ENCODE measurements at places on chromosomes 13 and 19.

DNA sequence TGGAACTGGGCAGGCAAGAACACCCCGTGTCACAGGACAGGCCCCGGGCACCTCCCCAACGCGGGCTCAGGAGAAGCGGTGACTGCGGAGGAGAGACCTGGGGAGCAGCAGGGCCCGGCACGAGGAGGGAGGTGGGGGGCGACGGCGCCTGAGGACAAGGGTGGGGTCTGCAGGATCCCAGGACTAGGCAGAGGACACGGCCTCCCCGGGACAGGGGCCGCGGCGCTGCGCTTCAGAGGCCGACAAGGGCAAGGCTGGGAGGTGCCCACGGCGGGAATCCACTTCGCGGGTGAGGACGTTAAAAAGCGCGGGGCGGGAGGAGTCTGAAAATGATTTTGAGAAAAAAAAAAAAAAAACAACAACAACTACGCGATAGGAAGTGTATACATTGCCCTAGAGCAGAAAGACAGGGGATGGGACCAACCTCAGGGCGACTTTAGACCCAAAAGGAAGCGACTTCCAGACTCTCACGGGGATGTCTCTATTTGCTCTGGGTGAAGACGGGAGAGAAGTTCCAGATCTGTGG lies 44.9 kb downstream of the ZNF611 start:
- peak; percentile 49 for DNase-seq

DNA sequence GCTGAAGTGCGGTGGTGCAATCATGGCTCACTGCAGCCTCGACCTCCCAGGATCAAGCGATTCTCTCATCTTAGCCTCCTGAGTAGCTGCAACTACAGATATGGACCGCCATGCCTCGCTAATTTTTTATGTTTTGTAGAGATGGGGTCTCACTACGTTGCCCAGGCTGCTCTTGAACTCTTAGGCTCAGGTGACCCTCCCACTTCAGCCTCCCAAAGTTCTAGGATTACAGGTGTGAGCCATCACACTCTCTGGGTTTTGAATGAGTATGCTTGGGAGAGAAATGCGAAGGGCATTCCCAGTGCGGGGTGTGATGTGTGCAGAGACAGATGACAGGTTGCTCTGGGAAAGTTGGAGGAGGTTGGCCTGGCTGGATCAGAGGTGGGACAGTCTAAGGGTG lies 49.0 kb downstream of the RYR1 start:
- no peak for DNase-seq

GRCh38 chr13:30791354-30792001 lies 56.1 kb downstream of the ALOX5AP start:
- no peak for DNase-seq

- DNase-seq, result no peak
Observed at GRCh38 chr13:34201050-34201913, 383.3 kb downstream of the RFC3 start.

DNA sequence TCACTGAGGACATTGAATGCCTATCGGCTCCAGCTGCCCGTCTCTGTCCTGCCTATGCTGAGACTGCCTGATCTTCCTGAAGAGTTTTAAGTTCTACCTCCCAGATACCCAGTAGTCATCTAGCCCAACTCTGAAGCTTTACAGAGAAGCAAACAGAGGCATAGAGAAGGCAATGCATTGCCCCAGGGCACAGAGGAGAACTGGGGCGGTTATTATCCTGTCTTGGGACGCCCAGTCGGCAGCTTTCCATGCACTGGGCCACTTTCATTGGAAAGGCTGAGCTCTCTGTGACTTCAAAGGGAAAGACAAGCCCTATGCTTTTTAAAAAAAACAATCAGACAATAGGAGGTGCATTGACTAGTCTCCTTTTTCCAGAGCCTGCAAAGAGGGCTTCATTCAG lies 71.6 kb downstream of the HSPH1 start:
- no peak for DNase-seq

DNA sequence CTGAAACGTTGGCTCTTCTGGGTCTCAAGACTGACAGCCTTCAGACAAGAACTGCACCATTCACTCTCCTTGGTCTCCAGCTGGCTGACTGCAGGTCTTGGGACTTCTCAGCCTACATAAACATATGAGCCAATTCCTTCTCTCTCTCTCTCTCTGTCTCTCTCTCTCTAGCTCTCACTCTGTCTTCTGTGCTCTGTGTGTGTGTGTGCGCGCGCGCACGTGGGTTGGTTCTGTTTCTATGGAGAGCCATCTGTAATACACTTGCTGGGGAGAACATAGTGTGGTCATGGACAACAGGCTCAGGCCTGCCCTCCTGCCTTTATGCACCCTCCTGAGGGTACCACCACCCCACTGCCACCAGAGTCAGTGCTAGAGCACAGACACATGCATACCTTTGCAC lies 13.7 kb upstream of the SERPINE3 start:
- no peak for DNase-seq

GRCh38 chr19:7674010-7675005 lies 2.6 kb upstream of the MCEMP1 start:
- peak; percentile 92 for DNase-seq

- no peak for DNase-seq
Observed at GRCh38 chr13:67062160-67062559, 168.0 kb downstream of the PCDH9 start.

GRCh38 chr13:109233293-109233692 lies 553.1 kb downstream of the IRS2 start:
- no peak for DNase-seq

- no peak for DNase-seq
Observed at GRCh38 chr13:34254366-34254765, 436.4 kb downstream of the RFC3 start.

GRCh38 chr13:113533161-113533840 lies 42.8 kb upstream of the DCUN1D2 start:
- peak; percentile 19 for DNase-seq

- DNase-seq, result no peak
Observed at GRCh38 chr13:27011661-27012060, 159.9 kb downstream of the USP12 start.

GRCh38 chr13:31048521-31048920 lies 113.2 kb downstream of the HSPH1 start:
- no peak for DNase-seq

GRCh38 chr13:34863360-34864135 lies 78.5 kb upstream of the NBEA start:
- DNase-seq, result no peak

- no peak for DNase-seq
Observed at GRCh38 chr19:17184371-17184841, 30.8 kb upstream of the USE1 start.

GRCh38 chr13:78465250-78465649 lies 138.1 kb downstream of the POU4F1 start:
- no peak for DNase-seq

- DNase-seq, result no peak
Observed at GRCh38 chr19:1073956-1074517, 7.1 kb downstream of the ARHGAP45 start.

DNA sequence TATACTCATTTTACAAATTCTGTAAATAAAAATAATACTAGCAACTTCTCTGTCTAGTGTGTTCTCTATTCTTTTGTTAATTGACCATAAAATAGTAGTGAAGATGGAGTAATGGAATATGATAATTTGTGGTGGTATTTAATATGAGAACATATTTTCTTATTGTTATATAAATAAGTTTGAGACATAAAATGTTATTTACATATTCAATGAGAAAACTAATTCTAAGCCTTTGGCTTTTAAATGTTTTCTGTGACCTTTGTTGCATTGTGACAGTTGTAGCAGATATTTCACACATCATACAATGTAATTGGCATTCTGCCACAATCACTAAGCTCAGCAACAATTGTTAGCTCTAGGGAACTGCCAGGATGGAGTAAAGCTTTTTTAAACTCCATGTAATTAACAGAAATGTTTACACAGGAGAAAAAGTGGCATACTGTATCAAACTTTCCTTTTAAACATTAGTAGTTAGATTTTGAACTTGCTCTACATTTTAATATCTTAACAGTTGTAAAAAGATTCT lies 562.1 kb upstream of the PCDH9 start:
- DNase-seq, result no peak

DNA sequence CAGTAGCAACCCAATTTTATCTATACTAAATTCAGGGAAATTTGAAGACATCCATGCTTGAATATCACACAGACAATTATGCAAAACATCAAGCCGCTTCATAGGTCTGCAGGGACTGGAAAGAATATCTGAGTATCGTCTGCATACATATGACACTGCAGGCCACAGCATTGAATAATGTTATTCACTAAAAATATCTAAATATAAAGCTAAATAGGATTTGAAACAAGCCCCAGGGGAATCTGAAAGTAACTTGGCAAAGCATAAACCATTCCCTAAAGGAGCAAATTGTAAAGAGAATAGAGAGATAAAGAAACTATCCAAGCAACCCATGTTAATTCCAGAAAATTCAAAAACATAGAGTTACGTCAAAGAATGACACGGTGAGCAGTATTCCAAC lies 1251.0 kb downstream of the PCDH17 start:
- DNase-seq, result no peak

- DNase-seq, result no peak
Observed at GRCh38 chr13:89750371-89750770, 1597.1 kb upstream of the MIR17HG start.

DNA sequence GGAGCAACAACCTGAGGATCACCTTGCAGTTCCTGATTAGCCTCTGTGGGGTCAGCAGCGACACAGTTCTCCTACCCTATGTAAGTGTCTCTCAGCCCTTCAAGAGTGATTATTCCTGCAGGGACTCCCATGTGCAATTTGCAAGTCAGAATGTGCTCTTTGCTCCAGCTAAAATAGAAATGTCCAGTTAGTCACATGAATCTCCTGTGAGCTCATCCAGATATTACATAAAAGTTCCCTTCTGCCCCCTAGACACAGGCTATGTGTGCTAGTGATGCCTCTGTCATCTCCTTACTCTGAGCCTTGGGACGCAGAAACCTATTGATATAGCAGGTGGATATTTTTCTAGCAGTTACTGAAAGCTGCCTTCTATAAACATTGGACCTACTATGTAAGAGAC lies 105.5 kb downstream of the ZAR1L start:
- DNase-seq, result no peak

GRCh38 chr19:44021221-44021620 lies 4.0 kb upstream of the ZNF222 start:
- no peak for DNase-seq

DNA sequence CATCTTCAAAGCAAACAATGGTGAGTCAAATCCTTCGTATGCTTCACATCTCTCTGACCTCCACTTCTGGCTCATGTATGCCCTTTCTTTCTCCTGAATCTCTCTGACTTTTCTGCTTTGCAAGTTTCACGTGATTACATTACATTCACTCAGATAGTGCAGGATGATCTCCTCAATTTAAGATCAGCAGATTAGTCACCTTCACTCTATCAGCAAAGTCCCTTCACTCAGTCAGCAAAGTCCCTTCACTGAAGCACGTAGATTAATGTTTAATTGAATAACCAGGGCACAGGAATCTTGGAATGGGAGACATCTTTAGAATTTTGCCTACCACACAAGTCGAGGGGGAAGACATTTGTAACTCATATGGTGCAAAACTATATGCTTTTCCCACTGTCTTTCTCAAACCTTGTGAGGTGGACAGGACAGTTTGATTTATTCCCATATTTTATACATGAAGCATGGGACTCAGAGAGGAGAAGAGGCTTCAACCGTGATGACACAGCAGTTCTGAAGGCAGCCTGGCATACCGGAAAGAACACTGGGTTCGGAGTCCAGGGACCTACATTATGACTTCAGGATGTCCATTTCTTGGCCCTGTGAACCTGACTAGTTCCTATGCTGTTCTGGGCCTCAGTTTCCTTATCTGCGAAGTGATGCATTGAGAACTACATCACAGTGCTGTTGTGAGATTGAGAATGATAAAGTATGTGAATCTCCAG lies 23.3 kb downstream of the SIGLECL1 start:
- DNase-seq, result no peak

DNA sequence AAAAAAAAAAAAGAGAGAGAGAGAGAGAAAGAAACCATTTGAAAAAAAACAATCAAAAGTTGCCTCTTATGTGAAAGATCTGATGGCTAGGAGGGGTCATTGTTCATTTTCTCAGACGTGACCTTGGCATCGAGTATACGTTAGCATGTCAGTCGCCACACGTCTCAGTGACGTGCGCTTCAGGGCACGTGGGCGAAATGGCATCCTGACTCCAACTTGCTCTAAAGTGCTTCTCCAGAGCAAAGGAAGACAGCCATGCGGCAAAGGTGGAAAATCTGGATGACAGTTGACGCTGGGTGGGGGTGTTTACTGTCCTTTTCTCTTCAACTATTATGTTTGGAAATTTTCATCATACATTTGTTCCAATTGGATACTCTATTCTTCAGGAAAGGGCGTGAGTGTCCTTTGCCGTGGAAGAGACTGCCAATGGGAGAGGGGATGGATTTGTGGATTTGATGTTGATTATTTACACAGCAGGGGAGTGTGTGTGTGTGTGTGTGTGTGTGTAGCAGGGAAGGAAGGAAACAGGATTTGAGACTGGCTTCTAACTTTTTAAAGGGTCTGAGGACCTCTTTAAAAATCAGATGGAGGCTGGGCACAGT lies 25.0 kb downstream of the KLF2 start:
- DNase-seq, result no peak

GRCh38 chr19:28472843-28473242 lies 740.1 kb downstream of the UQCRFS1 start:
- no peak for DNase-seq

DNA sequence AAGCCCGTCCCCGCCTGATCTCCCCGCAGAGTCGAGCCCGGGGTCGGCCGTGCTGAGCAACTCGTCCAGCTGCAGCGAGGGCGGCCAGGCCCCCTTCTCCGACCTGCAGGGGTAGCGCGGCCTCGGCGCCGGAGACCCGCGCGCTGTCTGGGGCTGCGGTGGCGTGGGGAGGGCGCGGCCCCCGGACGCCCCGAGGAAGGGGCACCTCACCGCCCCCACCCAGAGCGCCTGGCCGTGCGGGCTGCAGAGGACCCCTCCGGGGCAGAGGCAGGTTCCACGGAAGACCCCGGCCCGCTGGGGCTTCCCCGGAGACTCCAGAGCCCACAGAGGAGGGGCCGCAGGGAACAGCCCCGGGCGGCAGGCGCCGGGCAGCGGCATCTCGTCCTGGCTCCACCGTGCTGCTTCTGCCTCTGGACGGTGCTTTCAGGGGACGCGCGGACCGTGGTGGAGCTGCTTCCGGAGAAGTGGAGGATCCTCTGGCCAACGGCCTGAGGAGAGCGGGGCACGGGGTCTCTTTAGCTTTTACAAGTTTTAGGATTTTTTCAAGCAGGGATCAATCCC lies 8.8 kb upstream of the F7 start:
- peak; percentile 73 for DNase-seq

GRCh38 chr19:3665681-3666544 lies 34.4 kb downstream of the PIP5K1C start:
- DNase-seq, result peak; percentile 99

- no peak for DNase-seq
Observed at GRCh38 chr13:69903081-69903480, 204.5 kb upstream of the ATXN8OS start.

- DNase-seq, result no peak
Observed at GRCh38 chr13:30968846-30969245, 36.4 kb downstream of the TEX26 start.

- DNase-seq, result no peak
Observed at GRCh38 chr13:66508153-66508909, 721.8 kb downstream of the PCDH9 start.
